ENCODE measurements at places on chromosomes 1 and 21.

DNA sequence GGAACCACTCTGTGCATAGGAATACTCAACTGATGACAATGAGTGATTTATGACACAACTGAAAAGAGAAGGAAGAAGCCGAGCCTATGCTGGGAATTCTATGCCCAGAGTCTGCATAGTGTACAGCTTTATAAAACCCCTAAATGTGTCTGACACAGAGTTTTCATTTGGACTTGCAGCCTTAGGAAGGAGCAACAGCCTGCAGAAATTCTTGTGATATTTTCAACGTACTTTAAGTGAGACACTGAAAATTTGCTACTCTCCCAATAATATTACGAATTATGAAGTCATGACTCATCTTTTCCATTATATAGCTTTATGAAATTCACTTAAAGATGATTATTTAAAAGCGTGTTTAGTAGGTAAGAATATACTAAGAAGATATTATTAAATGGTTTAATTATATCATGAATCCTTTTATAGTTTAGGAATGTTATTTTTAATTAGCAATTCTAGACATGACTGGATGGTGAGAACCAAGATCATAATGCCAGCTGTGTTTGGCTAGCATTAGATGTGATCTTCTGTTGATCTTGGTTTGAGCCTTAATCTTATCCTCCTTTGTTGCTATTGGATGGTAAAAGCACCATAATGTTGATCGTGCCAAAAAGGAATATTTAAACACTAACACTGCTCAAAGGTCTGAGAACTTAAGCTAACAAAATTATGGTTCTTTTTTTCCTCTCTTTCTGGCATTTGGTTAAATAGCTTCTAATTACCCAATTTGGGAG, 785.1 kb upstream of the ADGRL4 start:
- no peak for DNase-seq

GRCh38 chr1:56258371-56258770, 321.0 kb downstream of the PLPP3 start:
- DNase-seq, result no peak

DNA sequence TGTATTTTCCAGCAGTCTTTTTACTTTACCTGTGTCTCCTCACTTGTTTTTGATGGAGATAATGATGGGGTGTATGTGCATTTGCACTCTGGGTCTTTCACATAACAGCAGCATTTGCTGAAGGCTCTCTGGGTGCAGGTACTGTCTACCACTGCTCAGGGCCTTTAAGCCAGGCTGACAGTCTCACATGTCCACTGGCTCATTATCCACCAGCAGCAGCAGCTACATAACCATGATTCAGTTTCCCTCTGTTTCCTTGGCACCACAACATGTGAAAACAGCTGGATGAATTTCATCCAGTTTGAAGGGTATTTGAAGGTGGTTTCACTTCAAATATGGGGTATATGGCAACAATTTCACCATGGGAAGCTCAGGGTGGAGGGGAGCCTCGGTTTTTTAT, 41.2 kb upstream of the ROR1 start:
- no peak for DNase-seq

DNA sequence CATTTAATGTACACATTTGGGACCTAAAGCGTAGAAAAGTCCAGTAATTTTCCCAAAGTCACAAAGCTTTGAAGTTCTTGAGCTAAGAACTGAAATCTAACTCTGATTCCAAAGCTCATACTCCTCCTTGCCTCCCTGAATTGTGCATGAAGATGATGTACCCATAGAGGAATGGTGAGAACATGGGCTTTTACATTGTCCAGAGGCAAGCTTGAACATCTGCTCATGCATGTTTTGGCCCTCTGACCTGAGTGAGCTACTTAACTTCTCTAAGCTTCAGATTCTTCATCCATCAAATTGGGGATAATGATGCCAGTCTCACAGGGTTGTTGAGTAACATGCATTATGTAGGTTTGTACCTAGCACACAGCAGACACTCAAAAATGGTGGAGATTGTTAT, 258.4 kb upstream of the HOOK1 start:
- no peak for DNase-seq
